Heart right ventricle (tissue), 16 donors: ENCODE measurements at places on chromosomes 2 and 18. TPM values are rescaled to one million over a fixed set of nuclear protein-coding genes. Genes with fewer than 3 reads are reported as not detected.

DNA sequence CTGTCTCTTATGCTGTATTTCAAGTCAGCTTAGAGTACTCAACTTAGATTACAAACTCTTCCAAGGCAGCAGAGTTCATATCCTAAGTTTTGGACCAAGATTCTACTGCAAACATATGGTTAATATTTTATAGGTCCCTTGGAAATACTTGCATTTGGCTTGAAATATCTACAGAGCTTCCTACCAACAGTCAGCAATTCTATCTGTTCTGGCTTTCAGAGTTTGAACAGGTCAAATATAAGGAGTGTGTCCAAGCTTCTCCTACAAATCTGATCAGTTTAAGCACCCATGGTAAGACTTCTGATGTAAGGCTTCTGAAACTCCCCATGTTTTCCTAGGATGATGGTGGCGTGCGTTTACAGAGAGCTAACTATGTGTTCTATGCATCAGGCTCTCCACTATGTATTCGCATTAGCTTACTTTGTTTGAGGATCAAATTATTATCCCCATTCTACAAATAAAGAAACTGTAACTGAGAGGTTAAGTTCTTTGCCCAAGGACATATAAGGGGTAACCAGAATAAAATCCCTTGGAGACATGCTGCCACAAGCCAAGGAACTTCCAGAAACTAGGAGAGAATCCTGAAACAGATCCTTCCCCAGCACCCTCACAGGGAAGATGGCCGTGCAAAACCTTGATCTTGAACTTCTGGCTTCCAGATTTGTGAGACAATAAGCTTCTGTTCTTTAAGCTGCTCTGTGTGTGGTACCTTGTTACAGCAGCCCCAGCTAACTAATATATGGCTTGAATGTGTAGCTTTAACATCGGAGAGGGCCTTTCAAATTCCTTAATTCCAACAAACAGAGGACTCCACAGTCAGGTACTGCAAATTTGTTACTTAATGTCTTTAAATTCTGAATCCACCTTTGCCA is 55.1 kb downstream of the ATP8B1 start:
- no peak for DNase-seq

Gene CGREF1
- 0.61 TPM for total RNA-seq

GRCh38 chr18:61530681-61531080 is 197.5 kb downstream of the CDH20 start:
- no peak for DNase-seq

- DNase-seq: no peak
Measured at GRCh38 chr2:216559625-216560156, 61.0 kb downstream of the RPL37A start.

- DNase-seq: no peak
Measured at GRCh38 chr2:101238930-101239759, 13.5 kb upstream of the CNOT11 start.

- DNase-seq: no peak
Measured at GRCh38 chr18:50231621-50232020, 34.7 kb downstream of the CFAP53 start.

Gene CCBE1
- 0.50 TPM for total RNA-seq

Gene AQP4
- total RNA-seq: 22.2 TPM
